AML-193 (cell line): ENCODE measurements at places on chromosomes 2 and 18.

DNA sequence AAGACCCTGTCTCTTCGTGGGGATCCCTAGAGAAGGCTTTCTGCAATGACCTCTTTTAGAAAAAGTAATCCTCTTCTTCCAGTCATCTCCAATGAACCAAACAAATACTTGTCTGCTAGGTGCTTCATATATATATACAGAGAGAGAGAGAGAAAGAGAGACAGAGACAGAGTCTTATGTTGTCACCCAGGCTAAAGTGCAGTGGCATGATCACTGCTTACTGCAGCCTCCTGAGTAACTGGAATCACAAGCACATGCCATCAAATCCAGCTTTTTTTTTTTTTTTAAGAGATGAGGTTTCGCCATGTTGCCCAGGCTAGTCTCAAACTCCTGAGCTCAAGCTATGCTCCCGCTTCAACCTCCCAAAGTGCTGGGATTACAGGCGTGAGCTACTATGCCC is 18.6 kb upstream of the PKDCC start:
- DNase-seq: no peak

DNA sequence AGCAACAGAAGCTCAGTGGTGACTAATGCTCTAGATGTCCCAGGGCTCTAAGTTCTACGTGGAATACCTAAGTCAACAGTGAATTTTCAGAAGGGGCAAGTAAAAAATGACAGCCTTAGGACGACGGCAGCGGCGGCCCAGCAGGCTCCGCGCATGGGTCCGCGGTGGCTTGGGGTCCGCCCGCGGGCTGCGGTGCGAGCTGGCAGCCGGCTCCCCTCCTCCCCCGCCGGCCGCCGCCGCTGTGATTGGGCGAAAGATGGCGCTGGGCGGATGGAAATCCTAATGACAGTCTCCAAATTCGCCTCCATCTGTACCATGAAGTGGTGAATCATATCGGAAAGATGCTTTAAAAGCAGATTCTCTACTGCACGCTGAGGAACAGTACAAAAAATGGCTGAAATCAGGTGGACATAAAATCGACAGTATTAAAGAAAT is 74.7 kb downstream of the HNRNPLL start:
- no peak for DNase-seq

DNA sequence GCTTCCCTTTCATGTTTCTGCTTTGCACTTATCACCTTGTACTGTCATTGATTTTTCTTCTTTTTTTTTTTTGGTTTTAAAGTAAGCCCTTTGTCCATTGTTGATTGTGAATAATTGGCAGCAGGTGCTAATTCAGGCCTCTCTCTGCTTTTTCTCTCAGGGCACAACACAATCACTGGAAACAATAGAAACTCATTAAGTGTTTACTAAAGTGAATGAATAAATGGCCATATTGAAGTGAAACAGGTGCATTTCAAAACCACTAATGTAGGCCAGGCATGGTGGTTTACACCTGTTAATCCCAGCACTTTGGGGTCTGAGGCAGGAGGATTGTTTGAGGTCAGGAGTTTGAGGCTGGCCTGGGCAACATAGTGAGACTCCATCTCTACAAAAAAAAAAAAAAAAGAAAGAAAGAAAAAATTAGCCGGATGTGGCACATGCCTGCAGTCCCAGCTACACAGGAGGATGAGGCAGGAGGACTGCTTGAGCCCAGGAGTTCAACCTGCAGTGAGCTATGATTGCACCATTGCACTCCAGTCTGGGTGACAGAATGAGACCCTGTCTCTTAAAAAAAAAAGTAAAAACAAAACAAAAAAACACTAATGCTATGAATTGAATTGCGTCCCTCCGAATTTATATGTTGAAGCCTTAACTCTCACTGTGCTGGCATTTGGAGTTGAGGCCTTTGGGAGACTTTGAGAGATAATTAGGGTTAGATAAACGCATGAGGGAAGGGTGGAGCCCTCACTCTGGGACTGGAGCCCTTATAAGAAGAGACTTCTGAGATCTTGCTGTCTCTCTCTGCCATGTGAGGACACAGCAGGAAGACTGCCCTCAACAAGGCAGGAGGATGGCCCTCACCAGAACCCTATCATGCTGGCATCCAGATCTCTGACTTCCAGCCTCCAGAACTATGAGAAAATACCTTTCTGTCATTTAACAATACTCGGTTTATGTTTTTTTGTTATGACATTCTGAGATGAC is 19.9 kb downstream of the SLC38A11 start:
- no peak for DNase-seq

GRCh38 chr2:126893606-126894005 is 5.1 kb upstream of the TEX51 start:
- no peak for DNase-seq

- no peak for DNase-seq
These were observed 51.7 kb downstream of the KCNIP3 start for GRCh38 chr2:95348609-95349567.

GRCh38 chr18:45783097-45784075 is 42.1 kb upstream of the SIGLEC15 start:
- DNase-seq: no peak

DNA sequence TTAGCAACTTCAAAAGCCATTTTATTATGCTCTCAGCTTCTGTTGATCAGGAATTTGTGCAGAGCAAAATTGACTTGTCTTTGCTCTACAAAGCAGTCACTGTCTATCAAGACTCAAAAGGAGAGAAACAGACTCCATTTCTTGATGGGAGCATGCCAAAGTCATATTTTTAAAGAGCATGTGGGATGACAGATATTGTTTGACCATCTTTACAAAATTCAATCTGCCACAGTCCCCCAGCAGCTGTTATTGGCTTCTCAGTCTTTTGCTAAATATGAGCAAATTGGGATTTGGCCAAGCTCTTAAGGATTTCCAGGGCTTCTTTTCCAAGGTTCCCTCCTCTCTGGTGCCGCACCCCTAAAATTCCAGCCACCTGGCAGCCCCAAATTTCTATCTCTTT is 67.9 kb downstream of the TEX51 start:
- no peak for DNase-seq

DNA sequence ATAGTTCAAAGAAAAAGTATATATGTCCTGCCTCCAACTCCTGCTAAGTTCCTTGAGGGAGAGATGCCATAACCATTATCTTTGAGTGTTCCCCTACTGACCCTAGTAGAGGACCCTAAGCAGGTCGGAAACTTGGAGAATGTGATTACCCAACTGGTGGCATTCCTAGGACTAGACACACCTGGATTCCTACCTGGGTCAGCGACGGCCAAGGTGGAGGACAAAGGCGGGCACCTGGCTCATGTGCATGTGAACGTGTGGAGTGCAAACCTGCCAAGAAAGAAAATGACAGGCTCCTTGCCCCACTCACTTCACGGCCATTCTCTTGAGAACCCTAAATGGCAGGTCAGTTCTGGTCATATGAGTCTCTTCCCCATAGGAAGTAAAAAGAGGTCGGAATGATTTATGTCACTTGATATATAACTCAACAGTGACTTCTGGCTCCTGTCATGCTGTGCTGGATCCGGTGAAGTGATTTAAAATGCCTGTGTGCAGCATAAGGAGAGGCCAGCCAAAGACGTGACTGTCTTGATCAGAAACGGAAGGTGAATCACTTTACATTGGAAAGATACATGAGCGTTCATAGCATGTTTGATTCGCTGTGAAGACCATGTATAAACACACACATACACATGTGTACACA is 371.6 kb downstream of the EIPR1 start:
- DNase-seq: no peak

DNA sequence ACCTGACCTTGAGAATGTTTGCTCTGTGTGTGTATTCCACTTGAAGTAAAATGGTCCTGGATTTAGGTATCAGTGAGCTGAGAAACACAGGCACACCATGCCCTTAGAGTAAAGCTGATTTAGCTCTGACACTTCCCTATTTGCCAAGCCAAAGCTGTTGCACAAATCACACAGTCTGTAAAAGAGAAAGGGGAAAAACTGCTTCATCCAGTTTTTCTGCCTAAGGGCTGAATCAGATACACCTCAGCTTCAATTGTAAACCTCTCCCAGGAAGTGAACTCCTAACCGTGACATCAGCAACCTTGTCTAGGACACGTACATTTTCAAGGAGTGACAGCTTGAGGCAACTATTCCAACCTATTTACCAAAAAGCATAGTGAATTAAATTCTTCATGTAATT is 150.4 kb downstream of the NR4A2 start:
- no peak for DNase-seq
